ENCODE measurements at places on chromosomes 7 and 10.

GRCh38 chr10:80277016-80277415 lies 12.4 kb downstream of the MAT1A start:
- DNase-seq, result no peak

DNA sequence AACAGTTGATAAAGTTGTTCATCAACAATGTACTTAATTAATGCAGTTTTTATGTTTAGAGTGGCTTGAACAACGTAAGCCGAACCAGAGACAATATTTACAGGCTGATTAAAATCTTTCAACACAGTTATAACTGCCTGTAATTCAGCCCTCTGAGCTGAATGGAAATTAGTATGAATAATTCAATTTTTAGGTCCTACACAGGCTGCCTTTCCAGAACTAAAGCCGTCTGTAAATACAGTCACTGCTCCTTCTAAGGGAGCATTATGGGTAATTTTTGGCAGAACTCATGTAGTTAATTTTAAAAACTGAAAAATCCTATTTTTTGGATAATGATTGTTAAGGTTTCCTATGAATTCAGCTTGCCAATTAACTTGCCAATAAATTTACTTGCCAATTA lies 2.6 kb upstream of the GIMAP4 start:
- no peak for DNase-seq

GRCh38 chr7:55557666-55558188 lies 14.6 kb downstream of the VOPP1 start:
- DNase-seq, result no peak

- no peak for DNase-seq
These were observed 74.3 kb downstream of the SAMD9 start for GRCh38 chr7:93043385-93043985.

- DNase-seq, result no peak
These were observed 30.6 kb downstream of the PALD1 start for GRCh38 chr10:70508912-70509756.

- DNase-seq, result no peak
These were observed 149.0 kb upstream of the INSYN2A start for GRCh38 chr10:127345231-127345965.

DNA sequence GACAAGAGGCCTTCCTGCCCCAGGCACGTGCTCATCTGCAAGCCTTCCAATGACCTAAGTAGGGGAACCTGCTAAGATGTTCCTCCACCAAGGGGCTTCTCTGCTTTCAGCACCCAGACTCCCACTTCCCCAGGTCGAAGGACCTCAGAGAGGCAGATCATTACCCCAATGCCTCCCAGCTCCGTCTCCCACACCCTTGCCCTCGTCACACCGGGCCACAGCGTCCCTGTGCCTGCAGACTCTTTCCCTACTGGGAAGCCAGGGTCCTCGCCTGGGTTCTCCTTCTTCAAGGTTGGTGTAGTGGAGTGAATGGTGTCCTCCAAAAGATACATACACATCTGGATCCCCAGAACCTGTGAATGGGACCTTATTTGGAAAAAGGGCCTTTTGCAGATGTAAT lies 151.9 kb downstream of the UBE2H start:
- DNase-seq, result no peak
